ENCODE measurements at places on chromosomes 7 and 10.

GRCh38 chr7:101488826-101489572 lies 126.3 kb downstream of the COL26A1 start:
- DNase-seq: no peak

- DNase-seq: no peak
Observed at GRCh38 chr7:105178928-105179541, 165.0 kb downstream of the KMT2E start.

DNA sequence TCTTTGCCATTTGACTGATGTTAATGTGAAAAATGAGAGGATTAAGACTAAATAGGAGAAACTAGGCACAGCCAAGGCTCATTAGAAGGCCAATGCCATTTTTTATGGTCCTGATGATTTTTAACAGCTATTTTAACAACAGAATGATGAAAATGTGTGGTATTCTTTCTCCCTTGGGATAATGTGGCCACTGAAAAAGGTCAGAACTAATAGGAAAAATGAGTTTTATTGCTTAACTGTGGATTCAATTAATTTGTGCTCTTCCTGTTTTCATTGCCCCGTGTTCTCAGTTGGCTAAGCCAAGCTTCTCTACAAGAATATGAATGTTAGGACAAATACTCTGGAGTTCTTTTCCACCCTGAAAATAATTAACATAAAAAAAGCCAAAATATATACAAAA lies 56.6 kb downstream of the BMPER start:
- DNase-seq: no peak

- DNase-seq: peak; percentile 93
Observed at GRCh38 chr10:102395400-102396316, at the start of gene NFKB2. Gene NFKB2, plus strand, starts transcription at chr10:102395705. Its CDS starts 255 bp downstream, at chr10:102395960.

- DNase-seq: no peak
Observed at GRCh38 chr7:56115852-56116538, at the start of gene NUPR2. Gene NUPR2, minus strand, starts transcription at chr7:56116417. Its CDS starts 103 bp downstream, at chr7:56116314.

DNA sequence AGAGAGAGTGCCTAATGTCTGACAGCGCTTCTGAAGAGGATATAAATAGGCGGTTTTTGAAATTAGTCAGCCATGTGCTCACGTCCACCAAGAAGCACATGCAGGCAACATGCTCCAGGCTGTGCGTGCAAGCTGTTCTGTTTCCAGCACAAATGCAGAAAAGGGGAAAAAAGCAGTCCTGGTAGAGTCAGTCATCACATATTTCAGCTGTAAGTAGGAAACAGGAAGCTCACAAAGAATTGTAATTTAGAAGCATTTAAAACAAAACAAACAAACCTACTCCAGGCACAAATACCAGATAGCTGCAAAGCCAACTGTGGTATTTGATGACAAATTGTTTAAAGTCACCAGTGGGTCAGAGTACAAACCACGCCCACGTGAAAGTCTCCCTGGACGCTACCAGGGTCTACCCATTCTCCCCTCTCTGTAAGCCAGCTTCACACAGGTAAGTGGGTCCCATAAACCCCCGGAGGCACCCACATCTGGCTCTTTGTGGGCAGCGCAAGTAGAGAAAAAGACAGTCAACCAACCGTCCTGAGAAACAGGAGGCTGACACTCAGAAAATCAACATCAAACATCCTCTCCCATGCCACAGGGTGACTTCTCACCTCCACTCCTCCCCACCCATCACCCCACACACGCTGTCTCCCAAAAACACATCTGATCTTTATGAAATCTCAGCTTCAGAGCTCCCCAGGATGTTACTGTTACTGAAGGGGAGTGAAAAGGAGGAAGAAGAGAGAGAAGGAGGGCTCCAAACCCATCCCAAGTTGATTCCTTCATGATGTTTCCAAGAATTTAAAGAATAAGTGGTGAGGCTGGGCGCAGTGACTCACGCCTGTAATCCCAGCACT lies 186.4 kb downstream of the FAM107B start:
- no peak for DNase-seq

GRCh38 chr10:78382047-78382446 lies 348.4 kb downstream of the RPS24 start:
- DNase-seq: no peak

DNA sequence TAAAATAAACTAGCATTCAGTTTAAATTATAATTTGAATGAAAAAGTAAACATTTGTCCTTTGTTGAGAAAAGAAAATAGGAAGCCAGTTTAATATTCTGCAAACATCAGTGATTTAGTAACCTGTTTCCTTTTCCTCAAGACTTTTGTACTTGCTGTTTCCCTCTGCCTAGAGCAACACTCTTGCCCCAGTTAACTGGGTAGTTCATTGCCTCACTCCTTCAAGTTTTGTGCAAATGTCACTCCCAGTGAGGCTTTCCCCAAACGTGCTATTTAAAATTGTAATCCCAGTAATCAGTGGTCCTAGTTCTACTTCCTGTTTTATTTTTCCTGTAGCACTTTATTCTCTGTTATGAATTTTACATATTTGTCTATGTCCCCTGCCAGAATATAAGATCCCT lies 23.8 kb downstream of the DLD start:
- DNase-seq: no peak

- DNase-seq: no peak
Observed at GRCh38 chr7:138773176-138773575, 24.6 kb upstream of the TMEM213 start.

- DNase-seq: no peak
Observed at GRCh38 chr7:135428011-135428410, 81.9 kb downstream of the CNOT4 start.

DNA sequence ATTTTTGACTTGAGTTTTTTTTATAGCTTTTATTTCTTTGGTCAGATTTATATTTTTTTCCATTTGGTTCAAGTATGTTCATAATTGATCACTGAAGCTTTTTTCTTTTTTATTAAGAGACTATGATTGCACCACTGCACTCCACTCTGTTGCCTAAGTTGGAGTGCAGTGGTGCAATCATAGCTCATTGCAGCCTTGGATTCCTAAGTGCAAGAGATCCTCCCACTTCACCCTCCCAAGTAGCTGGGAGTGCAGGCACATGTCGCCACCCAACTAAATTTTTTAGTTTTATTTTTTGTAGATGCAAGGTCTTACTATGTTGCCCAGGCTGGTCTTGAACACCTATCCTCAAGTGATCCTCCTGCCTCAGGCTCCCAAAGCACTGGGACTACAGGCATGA lies 97.7 kb upstream of the KIF5B start:
- no peak for DNase-seq

DNA sequence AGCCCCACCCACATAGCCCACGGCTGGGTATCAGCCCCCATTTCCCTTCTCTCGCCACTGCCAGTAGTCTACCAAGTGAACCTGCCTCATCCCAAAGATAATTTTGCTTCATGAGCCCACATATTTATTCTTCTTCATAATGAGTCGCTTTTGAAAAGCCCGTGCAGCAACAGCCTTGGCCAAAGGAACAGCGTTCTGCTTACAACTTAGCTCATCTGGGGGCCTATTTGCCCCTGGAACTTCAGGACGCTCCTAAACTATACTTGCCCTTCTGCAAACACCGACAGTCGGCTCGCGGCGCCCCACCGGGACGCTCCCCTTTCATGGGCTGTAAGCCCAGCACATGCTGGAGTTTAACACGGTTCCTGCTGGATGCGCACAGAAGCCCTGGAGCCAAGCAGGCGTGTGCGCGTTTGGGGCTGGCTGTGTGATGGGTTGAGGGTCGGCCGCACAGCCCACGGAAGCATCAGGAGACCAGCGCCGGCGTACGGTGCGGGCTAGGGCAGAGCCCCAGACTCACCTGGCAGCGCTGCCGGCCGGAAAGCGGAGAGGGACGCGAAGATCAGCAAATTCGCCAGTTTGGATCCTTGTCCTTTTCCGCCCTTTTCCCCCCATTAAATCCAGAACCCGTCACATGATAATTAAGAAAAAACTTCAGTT lies 370 bp downstream of the TMEM60 start:
- DNase-seq: no peak

GRCh38 chr10:15884447-15884846 lies 24.1 kb upstream of the MINDY3 start:
- no peak for DNase-seq

GRCh38 chr10:86068231-86069054 lies 298.2 kb downstream of the GRID1 start:
- DNase-seq: no peak

DNA sequence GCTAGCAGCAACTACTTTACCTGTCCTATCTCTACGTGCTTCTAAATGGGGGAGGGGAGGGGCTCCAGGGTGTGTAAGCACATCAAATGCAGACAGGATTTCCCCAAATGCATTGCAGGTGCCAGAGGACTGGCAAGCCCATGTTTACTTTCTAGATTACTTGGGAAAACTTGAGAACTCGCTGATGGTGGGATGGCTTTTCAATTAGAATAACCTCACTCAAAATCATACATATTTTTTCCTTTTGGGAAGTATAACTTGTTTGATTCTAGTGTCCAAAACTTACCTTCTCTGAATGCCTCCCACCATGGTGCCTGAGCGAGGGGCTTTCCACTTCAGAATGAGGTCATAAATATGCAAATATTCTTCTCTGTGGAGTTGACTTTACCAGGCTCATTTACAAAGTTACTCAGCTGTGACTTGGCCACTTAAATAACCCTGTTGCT lies 191.3 kb upstream of the RHOBTB1 start:
- no peak for DNase-seq

- no peak for DNase-seq
Observed at GRCh38 chr7:2635810-2636701, 4.3 kb downstream of the TTYH3 start.

GRCh38 chr7:123012435-123012834 lies 16.9 kb upstream of the TAS2R16 start:
- no peak for DNase-seq

DNA sequence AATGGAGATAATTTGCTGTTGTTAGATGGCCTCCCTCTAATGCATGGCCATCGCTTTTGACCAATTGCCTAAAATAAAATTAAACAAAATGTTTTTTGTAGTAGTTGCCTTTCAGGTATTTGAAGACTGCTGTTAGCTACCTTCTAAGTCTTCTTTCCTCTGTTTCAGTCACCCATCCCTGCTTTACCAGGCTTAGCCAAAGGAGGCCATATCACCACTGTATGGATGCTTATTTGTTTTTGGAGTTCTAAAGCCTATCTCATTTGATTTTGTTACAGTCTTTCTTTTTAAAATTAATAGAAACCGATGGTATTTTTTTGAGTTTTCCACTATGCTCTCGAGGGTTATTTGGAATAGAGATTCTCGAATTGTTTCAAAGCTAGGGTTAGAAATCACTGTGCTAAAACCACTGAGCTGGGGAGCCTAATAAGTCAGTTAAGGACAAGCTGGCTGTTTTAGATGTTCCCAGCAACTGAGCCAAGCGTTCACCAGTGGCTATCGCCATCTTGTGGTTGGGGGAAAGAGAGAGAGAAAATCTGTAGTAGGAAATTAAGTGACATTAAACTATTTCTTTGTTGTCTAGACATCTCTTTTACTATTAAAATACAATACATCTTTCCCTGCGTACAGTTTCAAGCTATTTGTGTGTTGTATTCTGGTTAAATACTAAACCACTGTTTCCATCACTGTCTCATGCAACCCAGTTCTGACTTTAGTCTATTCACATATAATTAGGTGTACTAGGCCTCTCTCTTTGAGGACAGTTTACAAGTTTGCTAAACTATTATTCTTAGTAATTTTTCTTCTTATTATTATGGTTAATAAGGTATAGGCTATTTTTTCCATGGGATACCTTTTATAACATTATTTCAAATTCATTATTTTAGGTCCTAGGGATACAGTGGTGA lies 52.2 kb downstream of the GPR158 start:
- no peak for DNase-seq

GRCh38 chr10:78656417-78657162 lies 412.2 kb upstream of the ZMIZ1 start:
- DNase-seq: no peak

DNA sequence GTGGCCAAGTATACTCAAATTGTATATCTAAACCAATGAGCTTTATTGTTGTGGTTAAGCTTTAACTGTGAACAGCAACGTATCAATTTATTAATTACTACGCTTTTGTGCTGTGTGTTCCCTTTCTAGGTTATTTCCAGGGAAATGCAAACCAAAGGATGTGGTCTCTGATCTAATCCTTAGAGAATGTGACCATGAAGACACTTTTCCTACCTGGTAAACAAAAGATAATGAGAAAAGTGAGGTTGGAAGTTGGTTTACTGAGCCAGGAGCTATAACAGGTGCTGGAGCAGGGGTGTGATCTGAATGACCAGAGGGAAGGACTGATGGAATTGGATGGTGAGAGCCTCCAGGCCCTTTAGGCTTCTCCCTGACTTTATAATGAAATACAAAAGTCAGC lies 25.4 kb upstream of the CALU start:
- DNase-seq: no peak

- no peak for DNase-seq
Observed at GRCh38 chr7:49885593-49886285, 112.3 kb downstream of the VWC2 start.

GRCh38 chr7:11175887-11176286 lies 202.2 kb downstream of the PHF14 start:
- DNase-seq: no peak

DNA sequence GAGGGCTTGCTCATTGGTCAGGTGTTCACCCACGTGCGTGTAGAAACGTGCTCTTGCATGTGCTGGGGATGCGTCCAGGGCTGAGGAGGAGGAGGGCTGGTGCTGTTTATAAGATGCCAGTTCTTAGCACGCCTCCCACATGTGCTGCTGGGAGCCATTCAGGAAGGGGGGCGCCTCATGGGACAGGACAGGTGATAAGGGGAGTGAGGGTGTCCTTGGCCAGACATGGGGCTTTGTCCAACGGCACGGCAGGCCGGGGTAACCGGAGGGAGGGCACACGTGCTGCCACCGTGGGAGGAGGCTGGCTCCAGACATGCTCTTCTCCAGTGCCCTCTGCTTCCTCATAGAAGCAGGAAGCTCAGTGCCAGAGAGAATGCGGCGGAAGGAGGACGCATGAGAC lies 150.0 kb downstream of the ZMYND11 start:
- no peak for DNase-seq

GRCh38 chr10:60807499-60807898 lies 29.2 kb downstream of the CDK1 start:
- no peak for DNase-seq

DNA sequence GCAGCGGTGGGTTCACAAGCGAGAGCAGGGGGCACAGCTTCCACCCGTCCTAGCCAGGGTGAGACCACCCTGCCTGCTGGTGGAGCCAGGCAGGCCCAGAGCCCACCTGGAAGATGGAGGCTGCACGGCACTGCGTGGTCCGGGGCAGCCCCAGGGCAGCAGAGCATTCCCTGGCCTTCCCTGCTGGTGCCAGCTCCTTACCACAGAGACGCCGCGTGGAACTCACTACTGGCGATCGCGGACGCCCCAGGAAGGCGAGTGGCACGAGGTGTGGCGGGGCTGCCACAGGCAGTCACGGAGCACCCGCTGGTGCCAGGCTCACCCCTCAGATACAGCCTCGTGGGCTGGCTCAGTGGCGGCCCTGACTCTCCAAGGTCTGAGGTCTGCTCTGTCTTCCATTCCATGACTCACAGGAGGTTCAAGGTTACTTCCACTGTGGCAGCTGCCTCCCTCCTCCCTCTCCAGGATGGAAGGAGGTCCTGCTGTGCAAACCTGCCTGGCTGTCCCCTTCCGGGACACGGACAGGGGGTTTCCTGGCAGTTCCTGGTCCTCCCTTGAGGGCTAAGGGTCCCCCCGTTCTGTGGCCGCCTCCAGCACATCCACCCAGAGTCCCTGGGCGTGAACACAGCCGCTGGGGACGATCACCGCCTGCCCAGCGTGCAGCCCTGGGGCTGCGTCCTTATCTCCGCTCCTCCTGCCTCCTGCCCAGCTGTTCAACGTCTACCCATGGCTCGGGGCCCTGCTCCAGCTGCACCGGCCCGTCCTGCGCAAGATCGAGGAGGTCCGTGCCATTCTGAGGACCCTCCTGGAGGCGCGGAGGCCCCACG lies 3.1 kb downstream of the CYP2W1 start:
- no peak for DNase-seq

GRCh38 chr10:32004161-32004591 lies 52.0 kb downstream of the KIF5B start:
- no peak for DNase-seq

Measured in T-helper 17 cell (primary cell).